ENCODE measurements at places on chromosomes 3 and 15. TPM values are rescaled to one million over a fixed set of nuclear protein-coding genes. Genes with fewer than 3 reads are reported as not detected.
A peak's percentile ranks its signal among the peaks of the same experiment; 100 is the strongest.

RNF168 gene
- 21.1 TPM for total RNA-seq

ZNF80 gene
- total RNA-seq, result not detected

GOLGA8N gene
- 5.0 TPM for total RNA-seq

MRAS gene
- total RNA-seq, result 344 TPM

PIGB gene
- 10.3 TPM for total RNA-seq

CCDC191 gene
- 1.2 TPM for total RNA-seq

SCN11A gene
- total RNA-seq, result 0.13 TPM

ITIH4 gene
- total RNA-seq, result 1.6 TPM

ABHD17C gene
- total RNA-seq, result 5.8 TPM

TFDP2 gene
- total RNA-seq, result 52.2 TPM

TRPM1 gene
- not detected for total RNA-seq

FBXO40 gene
- 103 TPM for total RNA-seq

DUOX2 gene
- total RNA-seq, result 0.12 TPM

ZPLD1 gene
- not detected for total RNA-seq

C3orf85 gene
- not detected for total RNA-seq

DNA sequence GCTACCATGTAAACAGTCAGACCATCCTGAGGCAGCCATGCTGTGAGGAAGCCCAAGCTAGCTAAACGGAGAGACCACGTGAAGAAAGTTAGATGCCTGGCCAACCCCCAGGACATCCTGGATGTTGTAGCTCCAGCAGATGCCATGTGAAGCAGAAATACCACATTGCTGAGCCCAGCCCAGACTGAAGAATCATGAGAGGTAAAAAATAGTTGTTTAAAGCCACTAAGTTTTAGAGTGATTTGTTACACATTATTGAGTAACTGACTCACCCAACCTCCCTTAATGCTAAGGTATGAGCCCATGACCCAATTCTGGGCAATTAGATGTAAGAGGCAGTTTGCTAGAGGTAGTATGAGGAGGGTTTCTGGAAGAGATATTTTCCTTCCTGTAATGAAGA lies 200.5 kb downstream of the THRB start:
- no peaks in the 10 kb centered on the region for H3K36me3 ChIP-seq
- no peak for DNase-seq
- H3K4me1 ChIP-seq, result peaks cover 3% of the 10 kb centered on the region

DNA sequence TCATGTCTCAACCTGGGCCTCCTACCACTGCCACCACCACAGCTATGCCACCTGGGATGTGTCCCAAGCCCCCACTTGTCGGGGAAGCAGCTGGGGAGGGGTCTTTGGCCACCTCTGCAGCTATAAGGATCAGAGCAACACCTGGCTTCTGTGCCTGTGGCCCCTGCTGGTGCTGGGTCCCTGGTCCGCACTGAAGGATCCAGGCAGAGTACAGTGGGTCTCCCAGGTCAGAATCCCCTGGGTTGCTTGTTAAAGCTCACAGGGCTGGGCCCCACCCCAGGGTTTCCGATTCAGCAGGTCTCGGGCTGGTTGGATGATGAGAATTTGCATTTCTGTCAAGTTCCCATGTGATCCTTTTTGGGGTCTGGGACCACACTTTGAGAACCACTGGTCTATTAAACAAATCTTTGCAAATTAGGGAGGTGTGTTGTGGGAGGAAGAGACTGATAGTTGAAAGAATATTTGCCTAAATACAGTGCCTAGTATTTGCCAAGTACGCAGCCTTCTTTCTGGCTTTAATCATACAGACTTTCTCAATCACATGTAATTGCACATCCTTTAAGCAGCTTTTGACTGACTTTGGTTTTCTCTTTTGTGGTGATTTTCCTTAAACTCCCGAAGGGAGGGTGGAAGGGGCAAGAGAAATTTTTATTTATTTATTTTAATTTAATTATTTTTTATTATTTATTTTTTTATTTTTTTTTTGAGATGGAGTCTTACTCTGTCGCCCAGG lies 127.3 kb downstream of the IGF1R start:
- H3K4me1 ChIP-seq, result peaks cover 20% of the 10 kb centered on the region
- H3K36me3 ChIP-seq, result no peaks in the 10 kb centered on the region
- no peak overlapping the region for H3K4me3 ChIP-seq
- no peak overlapping the region for H3K27ac ChIP-seq
- DNase-seq, result no peak
- H3K27me3 ChIP-seq, result no peaks in the 10 kb centered on the region

GRCh38 chr3:41742121-41742520 lies 219.8 kb downstream of the ULK4 start:
- no peaks in the 10 kb centered on the region for H3K36me3 ChIP-seq
- H3K27me3 ChIP-seq, result no peaks in the 10 kb centered on the region
- H3K27ac ChIP-seq, result no peak overlapping the region
- H3K4me3 ChIP-seq, result no peak overlapping the region

DNA sequence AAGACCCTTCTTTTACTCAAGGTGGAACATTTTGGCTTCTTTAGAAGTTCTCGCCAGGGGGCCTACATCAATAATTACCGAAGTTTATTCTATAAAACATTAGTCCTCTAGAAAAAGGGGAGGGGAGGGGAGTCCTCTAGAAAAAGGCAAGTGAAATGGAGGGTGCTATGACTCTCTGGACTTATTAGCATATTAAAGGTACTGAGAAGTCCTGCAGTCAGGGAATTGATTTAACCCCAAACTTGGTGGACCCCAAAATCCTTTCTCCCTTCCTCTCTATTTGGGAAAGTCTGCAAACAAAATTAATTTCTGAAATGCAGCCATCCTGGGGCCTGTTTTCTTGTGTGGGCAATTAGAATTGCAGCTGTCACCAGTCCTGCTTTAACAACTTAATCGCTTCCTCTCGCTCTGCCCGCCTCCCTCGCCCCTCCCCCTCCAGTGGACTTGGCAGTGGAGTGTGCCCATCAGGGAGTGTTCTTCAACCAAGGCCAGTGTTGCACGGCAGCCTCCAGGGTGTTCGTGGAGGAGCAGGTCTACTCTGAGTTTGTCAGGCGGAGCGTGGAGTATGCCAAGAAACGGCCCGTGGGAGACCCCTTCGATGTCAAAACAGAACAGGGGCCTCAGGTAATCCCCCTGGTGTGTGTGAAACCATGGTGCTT lies 18.9 kb upstream of the LRRK1 start:
- no peak for DNase-seq
- no peaks in the 10 kb centered on the region for H3K27me3 ChIP-seq
- H3K4me1 ChIP-seq, result peaks cover 19% of the 10 kb centered on the region
- no peaks in the 10 kb centered on the region for H3K36me3 ChIP-seq
- H3K27ac ChIP-seq, result no peak overlapping the region

DNA sequence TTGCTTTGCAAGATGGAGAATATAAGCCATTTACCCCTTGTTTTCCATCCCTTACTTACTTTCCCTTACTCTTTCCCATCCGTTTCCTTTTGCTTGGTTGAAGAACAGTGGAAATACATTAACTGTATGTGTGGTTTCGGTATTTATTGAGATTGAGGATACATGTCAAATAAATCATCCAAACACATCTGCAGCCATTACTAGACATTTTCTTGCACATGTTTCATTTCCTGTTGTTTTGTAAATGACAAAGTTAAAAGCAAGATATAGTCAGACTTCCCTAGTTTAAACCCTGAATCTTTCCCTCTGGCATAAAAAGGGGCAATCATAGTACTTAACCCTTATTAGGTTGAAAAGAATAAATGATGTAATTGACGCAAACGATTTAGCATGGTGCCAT lies 82.1 kb upstream of the BCHE start:
- H3K36me3 ChIP-seq, result no peaks in the 10 kb centered on the region
- DNase-seq, result no peak
- H3K4me1 ChIP-seq, result no peaks in the 10 kb centered on the region
- no peaks in the 10 kb centered on the region for H3K27me3 ChIP-seq

DNA sequence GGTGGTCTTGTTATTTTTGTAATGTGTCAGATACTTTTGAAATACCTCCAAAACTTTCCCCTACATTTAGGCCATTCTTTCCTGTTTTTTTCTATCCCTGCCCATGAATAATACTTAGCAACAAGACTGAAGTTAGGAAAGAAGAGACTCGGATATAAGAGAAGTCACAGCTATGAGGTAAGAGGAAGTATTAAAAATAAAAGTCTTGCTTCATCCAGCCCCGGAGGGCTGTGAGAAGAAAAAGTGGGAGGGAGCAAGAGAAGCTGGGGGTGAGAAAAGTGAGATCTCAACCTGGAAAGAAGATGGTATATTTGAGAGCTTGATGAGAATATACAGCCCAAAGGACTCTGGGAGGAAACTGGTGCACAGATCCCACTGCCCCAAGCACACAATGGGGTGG lies 213.5 kb upstream of the CDIN1 start:
- no peaks in the 10 kb centered on the region for H3K36me3 ChIP-seq
- no peak for DNase-seq
- no peaks in the 10 kb centered on the region for H3K27me3 ChIP-seq
- no peak overlapping the region for H3K27ac ChIP-seq
- no peak overlapping the region for H3K4me3 ChIP-seq

- H3K36me3 ChIP-seq, result no peaks in the 10 kb centered on the region
- peaks cover 43% of the 10 kb centered on the region for H3K4me1 ChIP-seq
- H3K27me3 ChIP-seq, result no peaks in the 10 kb centered on the region
- peak overlapping the region; percentile 68 for H3K4me3 ChIP-seq
Observed at GRCh38 chr15:41971895-41972252, 483 bp downstream of the EHD4 start.

DNA sequence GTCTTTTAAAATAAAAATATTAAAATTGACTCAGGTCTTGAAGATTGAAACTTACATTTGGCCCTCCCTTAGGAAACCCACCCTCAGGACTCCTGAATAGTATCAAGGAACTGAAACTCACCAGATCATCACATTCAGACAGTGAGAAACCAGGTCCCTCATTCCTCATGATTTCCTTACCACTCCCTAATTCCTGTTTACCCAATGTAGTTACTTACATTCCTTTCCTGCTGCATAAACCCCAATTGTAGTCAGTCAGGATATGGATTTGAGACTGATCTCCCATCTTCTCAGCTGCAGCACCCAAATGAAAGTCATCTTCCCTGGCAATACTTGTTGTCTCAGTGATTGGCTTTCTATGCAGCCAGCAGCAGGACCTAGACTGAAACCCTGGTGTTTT lies 8.6 kb downstream of the ATP13A4 start:
- DNase-seq, result no peak
- H3K27me3 ChIP-seq, result no peaks in the 10 kb centered on the region
- no peak overlapping the region for H3K4me3 ChIP-seq
- no peaks in the 10 kb centered on the region for H3K4me1 ChIP-seq

- no peak overlapping the region for H3K4me3 ChIP-seq
- H3K27ac ChIP-seq, result no peak overlapping the region
- H3K27me3 ChIP-seq, result no peaks in the 10 kb centered on the region
- H3K4me1 ChIP-seq, result peaks cover 12% of the 10 kb centered on the region
- DNase-seq, result no peak
Observed at GRCh38 chr15:75599401-75599800, 20.3 kb upstream of the PTPN9 start.

DNA sequence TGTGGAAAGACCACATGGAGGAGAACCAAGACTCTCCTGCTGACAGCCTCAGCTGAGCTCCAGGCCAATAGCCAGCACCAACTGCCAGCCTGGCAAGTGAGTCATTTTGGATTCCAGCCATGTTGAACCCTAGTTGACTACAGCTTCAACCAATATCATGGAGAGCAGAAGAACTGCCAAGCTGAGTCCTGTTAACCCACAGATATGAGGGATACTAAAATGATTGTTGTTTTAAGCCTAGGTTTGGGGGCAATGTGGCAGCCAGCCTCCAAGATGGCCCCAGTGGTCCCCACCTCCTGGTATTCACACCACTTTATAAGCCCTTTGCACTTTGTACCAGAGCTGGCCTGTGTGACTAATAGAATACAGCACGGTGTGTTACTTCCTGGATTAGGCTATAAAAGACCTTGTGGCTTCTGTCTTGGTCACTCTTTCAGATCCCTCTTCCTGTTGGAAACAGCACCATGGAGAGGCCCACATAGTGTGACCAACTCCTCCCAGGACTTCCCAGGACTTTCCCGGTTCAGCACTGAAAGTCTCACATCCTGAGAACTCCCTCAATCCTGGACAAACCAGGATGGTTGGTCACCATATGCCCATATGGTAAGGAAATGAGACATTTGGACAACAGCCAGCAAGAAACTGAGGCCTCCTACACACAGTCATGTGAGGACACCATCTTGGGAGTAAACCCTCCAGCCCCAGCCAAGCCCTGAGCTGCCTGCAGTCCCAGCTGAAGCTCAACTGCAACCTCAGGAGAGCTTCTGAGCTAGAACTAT lies 32.4 kb upstream of the CDV3 start:
- H3K27me3 ChIP-seq, result no peaks in the 10 kb centered on the region
- H3K27ac ChIP-seq, result no peak overlapping the region
- H3K4me1 ChIP-seq, result peaks cover 5% of the 10 kb centered on the region
- no peak overlapping the region for H3K4me3 ChIP-seq
- H3K36me3 ChIP-seq, result no peaks in the 10 kb centered on the region
- DNase-seq, result no peak

- H3K27me3 ChIP-seq, result no peaks in the 10 kb centered on the region
- H3K27ac ChIP-seq, result no peak overlapping the region
- no peak for DNase-seq
Observed at GRCh38 chr3:88267441-88267840, 117.7 kb downstream of the C3orf38 start.

DNA sequence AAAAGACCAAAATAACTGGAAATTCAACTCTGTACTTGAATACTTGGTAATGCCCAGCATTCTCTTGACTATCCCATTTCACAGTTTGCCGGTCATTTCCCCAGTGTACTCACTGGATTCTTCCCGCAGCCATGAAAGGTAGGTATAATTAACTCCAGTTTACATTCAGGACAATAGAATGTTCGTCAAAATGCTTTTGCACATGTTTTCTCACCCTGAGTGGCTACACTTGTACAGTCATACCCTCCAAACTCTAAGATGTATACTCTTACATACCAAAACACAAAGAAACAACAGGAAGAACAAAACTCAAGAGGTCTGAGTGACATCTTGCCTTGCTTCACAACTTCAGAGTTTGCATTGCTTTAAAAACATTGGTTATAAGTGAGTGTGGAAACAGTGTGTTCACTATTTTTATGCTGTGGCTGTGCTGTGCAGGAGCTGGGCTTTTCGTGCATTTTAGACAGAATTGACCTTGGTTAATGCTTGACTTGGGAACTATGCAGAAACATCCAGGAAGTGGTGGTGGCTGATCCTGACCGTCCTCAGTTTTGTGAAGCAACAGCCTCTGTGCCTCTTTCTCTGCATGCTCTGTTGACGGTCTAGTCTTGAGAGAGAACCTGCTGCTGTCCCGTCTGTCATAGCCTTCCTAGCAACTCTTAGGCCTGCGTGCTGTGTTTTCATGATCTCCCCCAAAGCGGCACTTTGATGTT lies 90.5 kb downstream of the IGF1R start:
- H3K4me1 ChIP-seq, result peaks cover 77% of the 10 kb centered on the region
- H3K4me3 ChIP-seq, result no peak overlapping the region
- DNase-seq, result no peak
- no peak overlapping the region for H3K27ac ChIP-seq

GRCh38 chr3:17166369-17166768 lies 281.6 kb downstream of the PLCL2 start:
- H3K27ac ChIP-seq, result no peak overlapping the region
- no peaks in the 10 kb centered on the region for H3K27me3 ChIP-seq
- no peak overlapping the region for H3K4me3 ChIP-seq
- H3K4me1 ChIP-seq, result peaks cover 10% of the 10 kb centered on the region
- DNase-seq, result no peak

Data from heart left ventricle (tissue), 16 donors.